Occipital lobe (tissue), 3 donors: ENCODE measurements at places on chromosomes 1 and 21. TPM values are rescaled to one million over a fixed set of nuclear protein-coding genes. Genes with fewer than 3 reads are reported as not detected.
A peak's percentile ranks its signal among the peaks of the same experiment; 100 is the strongest.

Gene ZNF683
- total RNA-seq: not detected

Gene LCE1F
- not detected for total RNA-seq

Gene C1QA
- 10.9 TPM for total RNA-seq

Gene ABL2
- 36.5 TPM for total RNA-seq

DNA sequence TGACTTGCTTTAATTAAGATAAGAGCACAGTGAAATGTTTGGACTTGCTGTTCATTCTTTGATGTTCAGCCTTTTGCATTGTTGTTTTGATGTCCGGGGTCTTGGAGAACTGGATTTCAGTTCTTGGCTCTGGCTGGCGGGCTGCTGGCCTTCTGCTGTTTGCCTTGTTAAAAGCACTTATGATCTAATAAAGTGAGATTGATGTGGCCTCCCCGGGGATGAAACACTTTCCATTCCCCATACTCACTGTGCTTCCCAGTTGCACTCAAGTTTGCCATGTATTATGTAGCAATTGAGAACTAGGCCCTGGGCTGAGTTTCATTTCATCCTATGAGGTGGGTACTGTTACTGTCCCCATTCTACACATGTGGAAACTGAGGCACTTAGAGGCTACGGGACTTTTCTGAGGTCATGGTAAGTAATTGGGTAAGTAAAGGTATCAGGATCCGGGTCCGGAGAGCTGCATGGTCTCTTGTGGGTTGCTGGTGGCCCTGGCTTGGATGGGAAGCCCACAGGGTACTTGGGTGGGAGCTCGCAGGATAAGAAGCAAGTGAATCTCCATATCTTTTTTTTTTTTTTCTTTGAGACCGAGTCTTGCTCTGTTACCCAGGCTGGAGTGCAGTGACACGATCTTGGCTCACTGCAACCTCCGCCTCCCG lies 127.7 kb upstream of the ZBTB40 start:
- DNase-seq: no peak

GRCh38 chr1:44696789-44697345 lies 22.4 kb downstream of the ARMH1 start:
- no peak for DNase-seq

- DNase-seq: peak; percentile 25
Observed at GRCh38 chr1:206579747-206580437, 32.4 kb downstream of the EIF2D start.

GRCh38 chr1:44168520-44169098 lies 27.2 kb upstream of the KLF18 start:
- DNase-seq: no peak
